ENCODE measurements at places on chromosomes 12 and 14.

DNA sequence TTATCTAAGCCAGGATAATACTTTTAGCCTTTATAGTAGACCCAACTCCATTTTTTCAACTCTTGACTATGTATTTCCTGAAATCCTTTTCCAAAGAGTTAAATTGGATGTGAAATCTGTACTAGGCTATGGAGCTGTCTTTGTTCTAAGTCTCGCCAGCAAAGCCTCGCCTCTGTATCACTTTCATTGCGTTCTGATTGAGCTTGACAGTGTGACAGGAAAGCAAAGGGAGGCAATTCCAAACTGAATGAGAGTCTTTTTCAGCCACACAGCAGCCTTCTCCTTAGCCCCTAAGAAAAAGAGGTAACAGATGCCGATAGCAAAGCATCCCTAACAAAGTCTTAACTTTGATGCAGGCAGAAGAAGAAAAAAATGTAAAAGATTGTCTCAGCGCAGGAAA lies 154.6 kb upstream of the OTX2 start:
- no peak for DNase-seq

- DNase-seq: no peak
These were observed 38.2 kb downstream of the NCKAP5L start for GRCh38 chr12:49789992-49790391.

DNA sequence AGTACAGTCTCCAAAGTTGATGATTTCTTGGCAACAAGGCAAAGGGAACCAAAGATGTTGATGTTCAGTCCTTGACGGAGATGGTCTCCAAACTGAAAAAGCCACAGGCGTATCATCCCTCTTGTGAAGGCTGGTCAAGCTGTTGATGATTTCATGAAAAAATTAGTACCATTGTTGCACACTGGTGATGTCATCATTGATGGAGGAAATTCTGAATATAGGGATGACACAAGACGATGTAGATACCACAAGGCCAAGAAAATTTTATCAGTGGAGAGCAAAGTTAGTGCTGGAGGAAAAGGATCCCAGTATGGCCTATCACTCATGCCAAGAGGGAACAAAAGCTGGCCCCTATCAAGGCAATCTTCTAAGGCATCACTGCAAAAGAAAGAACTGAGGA lies 88.7 kb upstream of the KRR1 start:
- no peak for DNase-seq

DNA sequence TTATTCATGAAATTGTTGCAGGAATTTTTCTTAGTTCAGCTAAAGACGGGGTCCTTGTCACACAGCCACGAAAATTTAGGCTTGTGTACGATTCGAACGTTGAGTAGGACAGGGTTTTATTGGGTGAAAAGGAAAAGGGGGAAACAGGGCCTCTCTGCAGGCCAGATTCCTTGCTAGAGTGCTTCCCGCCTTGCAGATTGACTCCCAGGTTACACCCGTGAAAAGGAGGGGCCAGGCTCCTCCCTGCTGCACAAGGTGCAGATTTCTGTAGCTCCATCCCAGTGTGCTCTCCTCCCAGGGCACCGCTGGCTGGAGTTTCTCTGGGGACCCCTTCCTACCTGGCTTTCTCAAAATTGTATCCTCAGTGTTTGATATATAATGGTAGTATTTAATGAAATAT lies 221.5 kb downstream of the ERC1 start:
- no peak for DNase-seq

- DNase-seq: no peak
These were observed 129.4 kb downstream of the PELI2 start for GRCh38 chr14:56247495-56248200.

- peak; percentile 4 for DNase-seq
These were observed 8.5 kb upstream of the SMIM10L1 start for GRCh38 chr12:11162502-11162901.

DNA sequence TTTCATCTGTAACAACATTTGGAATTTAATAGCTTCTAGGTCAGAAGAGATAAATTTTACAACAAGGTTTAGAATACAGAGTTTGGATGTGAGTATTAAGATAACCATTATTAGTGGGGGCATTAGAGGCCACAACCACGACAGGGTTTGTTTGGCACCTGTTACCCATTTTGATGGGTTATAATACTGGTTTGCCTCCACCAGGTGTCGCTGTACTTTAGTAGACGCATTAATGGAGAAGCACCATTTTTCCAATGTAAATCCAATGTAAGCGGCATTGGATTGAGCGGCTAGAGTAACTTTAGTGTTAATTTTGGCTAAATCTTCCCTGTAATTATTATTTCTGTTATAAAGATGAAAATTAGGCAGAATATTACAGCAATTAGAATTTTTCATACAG lies 136.2 kb downstream of the SLCO1B3 start:
- DNase-seq: no peak

GRCh38 chr12:122851820-122852219 lies 16.6 kb downstream of the HIP1R start:
- peak; percentile 88 for DNase-seq

DNA sequence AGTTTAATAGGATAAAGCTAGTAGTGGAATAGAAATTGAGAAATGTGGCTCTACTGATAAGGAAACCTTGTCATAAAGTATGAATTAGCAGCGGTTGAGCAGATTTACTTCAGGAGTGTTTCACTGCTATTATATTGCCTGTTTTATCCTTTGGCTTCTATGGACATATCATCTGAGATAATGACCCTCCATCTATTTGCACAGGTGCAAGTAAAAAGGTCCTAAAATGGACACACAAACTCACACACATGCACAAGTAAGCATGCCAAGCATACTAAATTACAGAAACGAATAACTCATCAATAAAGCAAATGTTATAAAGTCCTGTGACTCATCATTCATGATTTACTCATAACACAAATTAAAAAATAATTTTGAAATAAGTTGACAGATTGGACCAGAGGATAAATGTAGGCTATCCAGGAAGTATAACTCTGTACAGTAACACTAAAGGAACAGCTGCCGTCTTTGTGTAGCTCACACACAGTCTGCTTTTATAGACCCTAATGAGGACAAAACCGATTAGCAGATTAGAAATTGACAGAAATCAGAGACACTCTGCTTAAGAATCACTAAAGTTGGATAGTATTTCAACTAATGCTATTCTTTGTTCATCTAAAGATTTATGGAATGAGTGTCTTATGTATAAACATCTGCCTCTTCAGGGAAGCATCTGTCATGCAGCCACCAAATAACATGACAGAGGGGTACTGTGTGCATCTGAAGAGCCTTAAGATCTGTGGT lies 73.9 kb downstream of the SYT1 start:
- DNase-seq: no peak

GRCh38 chr14:77259025-77259715 lies 11.8 kb downstream of the NGB start:
- no peak for DNase-seq

- DNase-seq: no peak
These were observed 23.8 kb upstream of the SMCO2 start for GRCh38 chr12:27422697-27423096.
